ENCODE measurements at places on chromosomes 6 and 20.
A peak's percentile ranks its signal among the peaks of the same experiment; 100 is the strongest.

DNA sequence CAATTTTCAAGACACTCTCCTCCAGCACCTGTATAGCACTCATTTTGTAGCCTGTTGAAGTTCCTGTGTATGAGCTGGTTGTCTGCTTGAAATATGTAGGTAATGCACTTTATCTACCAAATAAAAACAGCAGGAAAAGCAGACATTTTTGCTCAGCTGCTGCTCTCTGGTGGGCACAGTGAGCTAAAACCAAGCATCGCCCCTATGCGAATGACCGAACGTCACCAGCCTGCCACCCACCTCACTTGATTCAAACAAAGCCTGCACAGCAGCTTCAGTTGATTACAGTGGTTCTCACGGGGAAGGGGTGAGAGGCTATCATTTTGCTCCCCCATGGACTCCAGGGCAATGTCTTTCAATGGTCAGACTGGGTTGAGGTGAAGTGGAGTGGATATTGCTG, 185.7 kb downstream of the SASH1 start:
- DNase-seq = no peak

DNA sequence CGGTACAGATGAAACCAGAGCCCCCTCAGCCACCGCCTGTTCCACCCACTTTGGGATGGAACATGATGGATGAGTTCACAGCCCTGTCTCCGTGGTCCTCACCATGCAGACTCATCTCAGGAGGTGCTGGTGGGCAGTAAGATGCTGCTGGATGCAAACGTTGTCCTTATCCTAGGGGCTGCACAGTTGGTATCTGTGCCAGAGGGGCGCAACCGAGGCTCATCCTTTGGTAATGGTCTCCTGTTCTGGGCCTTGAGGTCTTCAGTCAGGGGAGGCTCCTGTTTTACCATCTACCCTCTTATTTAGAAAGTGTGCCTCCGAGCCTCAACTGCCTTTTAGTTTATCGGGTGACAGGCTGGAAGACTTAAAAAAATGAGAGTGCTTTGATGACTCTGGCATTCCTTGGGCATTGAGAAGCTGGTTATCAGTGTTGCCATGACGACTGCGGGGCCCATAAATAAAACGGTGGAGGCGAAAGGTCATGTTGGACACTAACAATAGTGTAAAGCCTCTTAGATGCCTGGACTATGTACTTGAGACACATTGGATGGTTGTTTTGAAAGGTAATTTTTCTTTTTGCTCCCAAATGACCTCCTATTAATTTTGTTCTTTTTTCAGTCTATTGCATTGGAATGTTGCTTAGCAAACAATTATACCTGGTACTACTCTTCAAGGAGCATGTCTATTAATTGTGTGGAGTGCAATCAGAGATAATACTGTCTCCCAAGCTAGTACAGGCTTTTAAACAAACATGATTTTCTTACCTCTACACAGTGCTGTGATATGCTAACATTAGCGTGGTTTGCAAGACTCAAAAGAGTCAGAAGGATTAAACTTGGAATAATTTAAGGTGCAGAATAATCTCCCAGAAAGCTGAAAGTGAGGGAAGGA, 74.2 kb upstream of the DSP start:
- no peak for DNase-seq

DNA sequence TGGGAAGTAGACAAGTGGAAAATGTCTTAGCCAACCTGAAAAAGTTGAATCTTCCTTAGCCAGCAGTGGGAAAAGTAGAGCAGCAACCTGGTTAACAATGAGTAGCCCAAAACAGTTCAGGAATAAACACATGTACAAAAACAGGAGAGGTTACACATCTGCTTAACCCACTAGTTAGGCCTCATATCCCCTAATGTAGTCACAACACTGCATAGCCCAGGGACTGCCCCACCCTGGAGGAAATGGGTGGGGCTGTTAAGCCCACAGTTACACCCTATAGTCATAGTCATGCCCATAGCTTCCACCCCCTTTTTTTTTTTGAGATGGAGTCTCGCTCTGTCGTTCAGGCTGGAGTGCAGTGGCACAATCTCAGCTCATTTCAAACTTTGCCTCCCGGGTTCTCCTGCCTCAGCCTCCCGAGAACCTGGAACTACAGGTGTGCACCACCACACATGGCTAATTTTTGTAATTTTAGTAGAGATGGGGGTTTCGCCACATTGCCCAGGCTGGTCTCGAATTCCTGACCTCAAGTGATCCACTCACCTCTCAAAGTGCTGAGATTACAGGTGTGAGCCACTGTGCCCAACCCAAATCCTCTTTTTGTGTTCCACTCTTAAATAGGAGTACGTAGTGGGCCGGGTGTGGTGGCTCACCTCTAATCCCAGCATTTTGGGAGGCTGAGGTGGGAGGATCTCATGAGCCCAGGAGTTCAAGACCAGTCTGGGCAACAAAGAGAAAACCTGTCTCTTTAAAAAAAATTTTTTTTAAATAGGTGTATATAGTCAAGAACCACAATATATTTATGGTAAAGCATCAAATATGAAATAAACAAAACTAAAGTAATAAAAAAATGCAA, 24.5 kb downstream of the ILRUN start:
- DNase-seq = peak; percentile 7

DNA sequence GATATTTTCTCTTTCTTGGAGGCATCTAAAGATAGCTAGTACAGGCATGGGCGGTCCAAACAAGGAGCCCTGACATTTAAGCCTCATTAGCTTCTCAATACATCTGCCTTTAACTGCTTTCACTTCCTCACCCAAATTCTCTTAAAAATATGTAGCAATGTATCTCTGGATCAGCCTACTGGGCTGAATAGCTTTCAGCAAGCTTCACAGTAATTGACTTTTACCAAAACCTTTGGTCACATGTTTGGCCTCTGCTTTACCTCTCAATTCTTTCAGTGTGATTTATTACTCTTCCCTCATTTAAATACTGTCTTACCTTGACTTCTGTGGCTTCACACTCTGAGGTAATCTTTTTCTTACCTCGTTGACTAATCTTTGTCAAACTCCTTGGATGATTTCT, 1618.1 kb downstream of the GRIK2 start:
- no peak for DNase-seq

GRCh38 chr20:38723848-38724625, at the start of gene SLC32A1:
SLC32A1 (plus strand) TSS chr20:38724486; CDS start chr20:38724725, 239 bp downstream.
- no peak for DNase-seq

DNA sequence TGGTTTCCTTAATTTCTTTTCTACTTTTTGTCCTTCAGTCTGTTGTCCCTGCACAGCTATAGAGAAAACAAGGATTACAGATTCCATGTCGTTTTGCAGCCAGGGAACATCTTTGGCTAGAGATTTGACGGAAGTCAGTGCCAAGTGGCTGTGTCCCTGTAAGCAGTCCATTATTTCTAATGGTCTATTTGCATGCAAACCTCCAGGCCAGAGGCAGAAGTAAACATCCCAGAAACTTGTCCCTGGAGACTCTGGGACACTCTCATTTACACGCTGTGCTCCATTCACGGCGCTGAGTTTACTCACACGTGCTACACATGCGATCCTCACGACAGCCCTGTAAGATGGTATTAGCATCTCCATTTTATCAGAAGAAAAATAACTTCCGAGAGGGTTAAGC, 355.5 kb downstream of the PRKN start:
- DNase-seq = no peak

DNA sequence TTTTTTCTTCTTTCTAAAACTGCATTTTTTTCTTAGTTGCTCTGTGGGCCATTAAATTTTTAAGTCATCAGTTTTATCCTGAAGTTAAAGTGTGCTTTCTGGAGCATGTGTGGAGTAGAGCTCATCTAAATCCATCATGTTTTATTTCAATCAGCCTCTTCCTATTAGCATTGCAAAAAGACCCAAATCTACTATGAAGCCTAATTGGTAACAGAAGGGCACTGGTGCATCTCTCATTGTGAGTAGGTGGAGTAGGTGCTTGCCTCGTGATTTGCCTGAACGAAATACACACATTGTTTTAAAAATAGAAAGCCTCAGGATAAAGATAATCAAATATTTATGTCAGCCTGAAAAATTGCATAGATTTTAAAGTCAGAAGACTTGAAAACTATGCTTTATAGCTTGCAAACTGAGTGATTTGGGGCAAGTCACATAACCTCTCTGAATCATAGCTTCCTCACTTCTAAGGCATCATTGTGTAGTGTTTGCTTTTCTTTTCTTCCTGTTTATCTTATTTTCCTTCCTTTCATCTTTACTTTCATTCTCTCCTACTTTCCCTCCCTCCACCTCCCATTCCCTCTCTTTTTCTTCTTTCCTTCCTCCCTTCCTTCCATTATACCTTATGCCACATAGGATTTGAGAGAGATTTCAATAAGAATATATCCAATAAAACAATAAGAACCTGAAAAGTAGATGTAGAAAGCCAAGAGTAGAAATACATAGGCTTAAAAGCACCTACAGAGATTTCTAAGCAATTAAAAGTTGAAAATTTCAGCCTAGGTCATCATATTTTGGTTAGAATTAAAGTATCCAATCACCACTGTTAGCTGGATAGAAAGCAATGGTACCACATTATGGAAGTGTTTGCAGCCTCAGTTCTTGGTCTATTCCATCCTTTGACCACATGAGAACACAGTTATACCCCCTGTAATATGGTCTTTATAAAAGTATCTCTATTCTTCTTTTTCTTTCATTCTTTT, 49.6 kb upstream of the RNF146 start:
- DNase-seq = no peak

- DNase-seq = no peak
Measured at GRCh38 chr6:968791-969190, 275.9 kb upstream of the EXOC2 start.

Data from activated naive CD4-positive, alpha-beta T cell (primary cell).